A549 treated with DMSO at 1 μM for 4 hours (cell line): ENCODE measurements at places on chromosomes 3 and 15. TPM values are rescaled to one million over a fixed set of nuclear protein-coding genes. Genes with fewer than 3 reads are reported as not detected.

SCG5 gene
- 1.6 to 3.7 TPM (median 2.2 TPM) in 5 replicates for total RNA-seq

CHRNA7 gene
- total RNA-seq, result 3.3 to 4.7 TPM (median 4.2 TPM) in 5 replicates

CLRN1 gene
- not detected in 5 replicates for total RNA-seq

WNT7A gene
- total RNA-seq, result 0.19 to 0.24 TPM (median 0.22 TPM) in 5 replicates

CPNE9 gene
- 0.08 to 0.33 TPM (median 0.15 TPM) in 4 of 5 replicates, not detected in the other for total RNA-seq

VEPH1 gene
- 0.07 to 0.14 TPM (median 0.07 TPM) in 3 of 5 replicates, not detected in the others for total RNA-seq

SETD5 gene
- total RNA-seq, result 49.0 to 60.5 TPM (median 54.8 TPM) in 5 replicates

BUB1B gene
- 27.7 to 33.5 TPM (median 33.0 TPM) in 5 replicates for total RNA-seq

GOLGA6L9 gene
- total RNA-seq, result 2.4 to 3.5 TPM (median 3.0 TPM) in 5 replicates

GRK7 gene
- 0.02 TPM in 1 of 5 replicates, not detected in the others for total RNA-seq

SELENOS gene
- 129 to 146 TPM (median 142 TPM) in 5 replicates for total RNA-seq

GP5 gene
- 0.03 to 0.07 TPM in 2 of 5 replicates, not detected in the others for total RNA-seq

PLSCR2 gene
- 0.21 TPM in 1 of 5 replicates, not detected in the others for total RNA-seq

CISH gene
- total RNA-seq, result 0.48 to 0.75 TPM (median 0.70 TPM) in 5 replicates

RTP1 gene
- total RNA-seq, result not detected in 5 replicates

POLQ gene
- total RNA-seq, result 7.0 to 8.3 TPM (median 7.5 TPM) in 5 replicates

RNU5B-1 gene
- total RNA-seq, result not detected in 5 replicates

CCR1 gene
- total RNA-seq, result 0.07 TPM in 1 of 5 replicates, not detected in the others

MME gene
- total RNA-seq, result not detected in 5 replicates

IQCB1 gene
- total RNA-seq, result 10.3 to 12.1 TPM (median 11.6 TPM) in 5 replicates

BTLA gene
- 0.02 to 0.06 TPM in 2 of 5 replicates, not detected in the others for total RNA-seq

TIGIT gene
- total RNA-seq, result not detected in 5 replicates
